Activated CD4-positive, alpha-beta T cell treated with anti-CD3 and anti-CD28 coated beads, Interleukin-2, amount 10 ng/mL, durations not matched to agents 24 days and 14 days (primary cell): ENCODE measurements at places on chromosomes 5 and 9. TPM values are rescaled to one million over a fixed set of nuclear protein-coding genes. Genes with fewer than 3 reads are reported as not detected.

DNA sequence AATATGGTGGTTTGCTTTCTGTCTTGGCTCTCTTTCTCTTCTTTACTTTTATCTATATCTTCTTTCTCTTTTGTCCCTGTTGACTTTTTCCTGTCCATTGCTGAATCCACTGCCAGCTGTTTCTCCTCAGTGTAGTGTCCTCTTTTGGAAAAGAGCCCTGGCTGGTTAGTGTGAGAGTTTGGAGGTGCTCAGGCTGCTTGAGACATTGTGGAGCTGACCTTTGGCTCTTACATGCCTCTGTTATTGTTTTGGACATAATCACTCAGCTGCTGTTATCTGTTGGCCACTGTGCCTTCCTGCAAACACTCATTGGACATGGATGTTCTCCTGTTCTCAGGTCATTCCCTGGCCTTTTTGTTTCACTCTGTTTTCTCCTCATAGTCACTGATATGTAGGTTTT is 295.4 kb upstream of the RIOK2 start:
- DNase-seq = no peak

Gene FBP1
- not detected in 2 replicates for total RNA-seq

Gene CCL27
- total RNA-seq = 0.52 and 0.70 TPM in 2 replicates

DNA sequence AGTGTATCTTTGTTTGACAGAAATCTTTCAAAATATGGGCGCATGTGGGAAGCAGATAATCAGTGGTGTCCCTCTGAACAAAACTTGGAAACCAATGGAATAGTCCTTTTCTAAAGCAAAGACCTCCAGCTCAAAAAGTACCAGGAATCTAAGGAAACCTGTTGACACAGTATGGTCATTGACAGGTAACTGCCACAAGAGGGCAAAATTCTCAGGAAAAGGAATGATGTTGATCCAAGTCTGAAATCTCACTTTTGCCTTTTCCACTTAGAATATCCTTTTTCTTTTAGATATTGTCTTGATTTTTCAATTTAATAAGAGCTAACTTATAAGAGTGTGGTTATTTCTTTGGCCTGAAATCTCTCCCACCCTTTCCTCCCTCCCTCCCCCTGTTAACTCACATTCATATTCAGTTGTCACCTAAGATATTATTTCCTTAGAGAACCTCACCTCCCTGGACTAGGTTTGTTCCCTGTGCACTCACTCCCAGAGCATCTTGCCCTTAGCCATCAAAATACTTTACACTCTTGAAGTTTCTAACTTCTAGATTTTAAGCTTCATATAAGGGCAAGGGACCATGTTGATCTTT is 59.0 kb upstream of the BARX1 start:
- no peak for DNase-seq

Gene PDE6A
- not detected in 2 replicates for total RNA-seq

GRCh38 chr5:135174315-135175096 is 140.5 kb upstream of the PITX1 start:
- DNase-seq = no peak

- DNase-seq = no peak
These were observed 63.5 kb upstream of the SLC2A8 start for GRCh38 chr9:127333221-127334064.

Gene IL5
- 7.0 and 7.1 TPM in 2 replicates for total RNA-seq

Gene IQGAP2
- total RNA-seq = 37.3 and 39.3 TPM in 2 replicates

DNA sequence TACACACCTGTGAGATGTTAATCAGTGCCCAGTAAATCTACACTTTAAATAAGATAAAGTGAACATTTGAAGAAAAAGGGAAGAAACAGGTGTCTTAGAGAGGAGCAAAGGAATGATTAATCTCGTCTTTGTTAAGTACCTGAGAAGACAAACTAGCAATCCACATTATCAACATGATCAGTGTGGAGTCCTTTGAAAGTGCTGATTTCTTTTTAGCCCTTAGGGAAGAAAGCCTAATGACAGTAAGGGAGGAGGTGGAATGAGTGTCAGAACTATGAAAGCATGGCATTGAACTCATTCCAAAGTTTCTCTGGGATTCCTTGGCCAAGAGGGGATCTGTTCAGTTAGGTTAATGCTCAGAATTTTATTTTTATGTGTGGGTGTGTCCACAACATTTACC is 1109.0 kb upstream of the ACO1 start:
- no peak for DNase-seq
